Natural killer cell (primary cell): ENCODE measurements at places on chromosomes 12 and 14. TPM values are rescaled to one million over a fixed set of nuclear protein-coding genes. Genes with fewer than 3 reads are reported as not detected.

- DNase-seq = no peak
Observed at GRCh38 chr12:9880532-9881078, 684 bp upstream of the KLRF2 start.

DNA sequence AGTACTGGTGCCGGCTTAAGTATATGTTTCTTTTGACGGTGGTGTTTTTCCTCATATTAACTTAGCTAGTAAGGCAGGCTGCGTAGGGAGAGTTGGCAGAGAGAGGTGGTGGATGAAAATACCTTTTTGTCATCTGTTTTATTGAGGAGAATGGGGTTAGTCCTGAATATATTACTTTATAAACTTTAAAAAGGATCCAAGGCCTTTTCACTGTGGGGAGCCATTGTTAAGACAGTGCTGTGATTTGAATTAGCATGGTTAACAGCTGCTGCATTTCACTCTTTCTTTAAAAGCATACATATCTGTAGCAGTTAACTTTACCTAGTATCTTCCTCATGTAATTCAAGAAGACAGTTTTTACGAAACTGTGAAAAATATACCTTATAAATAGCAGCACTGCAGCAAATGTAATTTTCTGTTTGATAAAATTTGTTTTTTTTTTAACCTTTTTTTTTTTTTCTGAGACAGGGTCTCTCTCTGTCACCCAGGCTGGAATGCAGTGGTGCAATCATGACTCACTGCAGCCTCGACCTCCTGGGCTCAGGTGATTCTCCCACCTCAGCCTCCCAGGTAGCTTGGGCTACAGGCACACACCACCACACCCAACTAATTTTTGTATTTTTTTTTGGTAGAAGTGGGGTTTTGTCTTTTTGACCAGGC is 57.1 kb downstream of the AEBP2 start:
- DNase-seq = no peak

GRCh38 chr12:82688035-82688501 is 1.4 kb downstream of the TMTC2 start:
- DNase-seq = no peak

GRCh38 chr12:28645891-28646290 is 455.6 kb downstream of the CCDC91 start:
- no peak for DNase-seq

- no peak for DNase-seq
Observed at GRCh38 chr12:60921541-60921940, 1325.7 kb downstream of the SLC16A7 start.

The CMKLR1 gene
- total RNA-seq = 99.1 TPM

The SCN8A gene
- total RNA-seq = 0.66 TPM
